Pons (tissue), 1 donor: ENCODE measurements at places on chromosomes 16 and 17.

- DNase-seq = no peak
These were observed 10.3 kb downstream of the ANKRD13B start for GRCh38 chr17:29603109-29603674.

DNA sequence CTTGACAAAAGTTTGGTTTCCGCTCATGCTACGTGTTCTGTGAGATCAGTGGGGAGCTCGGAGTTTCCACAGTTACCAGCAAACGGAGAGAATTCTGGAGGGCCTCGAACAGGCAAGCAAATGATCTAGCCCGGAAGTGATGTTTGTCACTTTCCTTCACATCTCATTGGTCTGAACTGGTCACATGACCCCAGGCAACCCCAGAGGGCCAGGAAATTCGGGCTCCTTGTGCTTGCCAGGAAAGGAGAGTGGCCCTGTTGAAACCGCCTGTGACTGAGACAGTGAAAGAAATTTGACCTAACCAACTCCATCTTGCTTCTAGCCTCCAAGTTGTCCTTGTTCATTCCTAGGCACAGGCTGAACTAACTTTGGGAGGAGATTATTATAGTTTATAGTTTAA is 23.0 kb downstream of the SPPL2C start:
- DNase-seq = no peak

DNA sequence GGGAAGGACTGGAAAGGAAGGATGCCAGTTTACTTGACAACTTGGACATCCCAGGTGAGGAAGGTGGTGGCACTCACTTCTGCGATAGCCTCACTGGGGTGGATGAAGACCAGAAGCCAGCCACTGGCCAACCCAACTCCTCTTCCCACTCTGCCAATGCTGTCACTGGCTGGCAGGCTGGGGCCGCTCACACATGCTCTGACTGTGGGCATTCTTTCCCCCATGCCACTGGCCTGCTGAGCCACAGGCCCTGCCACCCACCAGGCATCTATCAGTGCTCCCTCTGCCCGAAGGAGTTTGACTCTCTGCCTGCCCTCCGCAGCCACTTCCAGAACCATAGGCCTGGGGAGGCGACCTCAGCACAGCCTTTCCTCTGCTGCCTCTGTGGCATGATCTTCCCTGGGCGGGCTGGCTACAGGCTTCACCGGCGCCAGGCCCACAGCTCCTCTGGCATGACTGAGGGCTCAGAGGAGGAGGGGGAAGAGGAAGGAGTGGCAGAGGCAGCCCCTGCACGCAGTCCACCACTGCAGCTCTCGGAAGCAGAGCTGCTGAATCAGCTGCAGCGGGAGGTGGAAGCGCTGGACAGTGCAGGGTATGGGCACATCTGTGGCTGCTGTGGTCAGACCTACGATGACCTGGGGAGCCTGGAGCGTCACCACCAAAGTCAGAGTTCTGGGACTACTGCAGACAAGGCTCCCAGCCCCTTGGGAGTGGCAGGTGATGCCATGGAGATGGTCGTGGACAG is 4.5 kb downstream of the ZNF646 start:
- DNase-seq = no peak

- no peak for DNase-seq
These were observed 69.6 kb upstream of the ZNF750 start for GRCh38 chr17:82909322-82909904.

- no peak for DNase-seq
These were observed 29.2 kb upstream of the BEAN1 start for GRCh38 chr16:66397736-66398433.

- no peak for DNase-seq
These were observed 12.0 kb downstream of the ARL4D start for GRCh38 chr17:43410557-43411368.

DNA sequence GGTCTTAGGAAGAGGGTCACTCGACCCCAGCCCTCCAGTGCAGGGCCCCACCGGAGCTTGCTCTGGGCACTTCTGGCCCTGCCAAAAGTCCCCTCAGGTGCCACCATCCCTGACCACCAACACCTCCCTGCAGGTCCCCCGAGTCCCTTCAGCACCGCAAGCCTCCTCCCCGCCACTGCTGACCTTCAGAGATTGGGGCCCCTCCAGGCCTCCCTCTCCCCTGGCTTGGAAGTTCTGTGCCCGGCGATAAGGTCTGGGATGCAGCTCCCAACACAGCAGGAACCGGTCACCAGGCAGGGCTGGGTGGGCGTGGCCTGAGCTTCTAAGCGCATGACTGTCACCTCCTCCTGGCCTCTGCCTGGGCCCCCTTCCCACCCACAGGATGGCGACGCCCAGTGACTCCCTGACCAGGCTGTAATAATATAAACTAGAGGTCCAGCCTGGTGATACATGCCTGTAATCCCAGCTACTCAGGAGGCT is 11.2 kb downstream of the PIEZO1 start:
- DNase-seq = no peak

GRCh38 chr17:49434821-49435670 is 20.4 kb upstream of the PHB1 start:
- peak; percentile 74 for DNase-seq

GRCh38 chr16:2691491-2692248 is 9.3 kb downstream of the KCTD5 start:
- DNase-seq = peak; percentile 46

DNA sequence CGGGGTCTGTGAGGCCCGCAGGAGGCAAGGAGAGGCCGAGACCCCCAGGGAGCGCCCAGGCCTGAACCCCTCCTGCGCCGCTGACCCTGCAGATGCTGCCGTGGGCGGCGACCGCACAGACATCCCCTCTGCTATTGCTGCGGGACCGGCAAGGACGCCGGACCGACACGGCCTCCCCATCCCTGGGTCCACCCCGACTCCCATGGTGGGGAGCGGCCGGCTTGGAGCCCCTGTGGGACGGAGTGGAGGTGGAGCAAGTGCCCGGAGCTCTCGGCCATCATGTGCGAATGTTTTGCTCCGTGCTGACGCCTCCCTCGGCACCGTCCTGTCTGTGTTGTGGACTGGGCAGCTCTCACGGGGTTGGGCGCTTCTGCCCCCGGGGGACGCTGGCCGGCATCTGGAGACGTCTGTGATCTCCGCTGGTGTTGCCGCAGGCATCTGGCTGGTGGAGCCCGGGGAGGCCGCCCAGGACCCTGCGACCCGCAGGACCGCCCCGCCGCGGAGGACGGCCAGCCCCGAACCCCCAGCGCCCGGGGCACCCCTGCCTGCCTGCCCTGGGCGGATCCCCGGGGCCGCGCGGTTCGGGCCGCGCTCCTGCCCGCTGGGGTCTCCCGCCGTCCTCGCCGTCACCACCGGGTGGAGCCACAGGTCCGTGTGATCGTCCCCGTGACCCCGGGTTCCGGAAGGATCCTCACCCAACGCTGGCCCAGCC is 12.8 kb upstream of the GNG13 start:
- DNase-seq = peak; percentile 29

GRCh38 chr17:77467521-77467920 is 326.8 kb downstream of the SEC14L1 start:
- DNase-seq = no peak

DNA sequence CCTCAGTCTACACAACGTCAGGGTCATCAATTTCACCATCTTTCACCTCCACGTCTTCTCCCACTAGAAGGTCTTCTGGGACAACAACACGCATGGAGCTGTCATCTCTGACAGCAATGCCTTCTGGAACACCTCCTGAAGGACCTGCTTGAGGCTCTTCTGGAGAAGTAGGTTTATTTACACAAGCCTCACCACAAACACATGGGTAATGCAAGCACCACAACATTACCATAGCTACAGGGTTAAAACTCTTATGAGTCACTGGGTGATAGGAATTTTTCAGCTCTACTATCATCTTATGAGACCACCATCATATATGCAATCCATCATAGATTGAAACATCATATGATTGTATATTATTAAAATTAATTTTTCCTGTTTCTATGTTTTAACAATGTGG is 215.4 kb downstream of the CHD9NB start:
- DNase-seq = no peak

GRCh38 chr16:54489225-54490111 is 202.9 kb upstream of the IRX3 start:
- DNase-seq = no peak

DNA sequence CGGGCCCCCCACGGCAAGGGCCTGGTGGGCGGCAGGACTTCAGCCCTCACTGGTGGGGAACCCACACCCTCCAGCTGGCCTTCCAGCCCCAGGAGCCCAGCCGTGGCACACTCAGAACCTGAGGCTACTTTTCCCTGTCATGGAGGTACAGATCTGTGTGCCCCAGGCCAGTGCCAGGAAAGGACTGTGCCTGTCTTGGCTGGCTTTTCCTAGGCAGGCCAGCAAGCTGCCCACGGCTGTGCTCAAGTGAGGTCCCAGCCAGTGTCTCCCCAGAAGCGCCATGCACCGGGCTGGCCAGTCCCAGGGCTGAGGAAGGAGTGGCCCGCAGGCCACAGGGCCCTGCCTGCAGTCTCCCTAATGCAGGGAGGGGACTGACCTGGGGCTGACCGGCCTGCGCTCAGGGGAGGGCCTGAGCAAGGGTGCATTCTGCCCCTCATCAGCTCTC is 16.6 kb downstream of the ENGASE start:
- no peak for DNase-seq

DNA sequence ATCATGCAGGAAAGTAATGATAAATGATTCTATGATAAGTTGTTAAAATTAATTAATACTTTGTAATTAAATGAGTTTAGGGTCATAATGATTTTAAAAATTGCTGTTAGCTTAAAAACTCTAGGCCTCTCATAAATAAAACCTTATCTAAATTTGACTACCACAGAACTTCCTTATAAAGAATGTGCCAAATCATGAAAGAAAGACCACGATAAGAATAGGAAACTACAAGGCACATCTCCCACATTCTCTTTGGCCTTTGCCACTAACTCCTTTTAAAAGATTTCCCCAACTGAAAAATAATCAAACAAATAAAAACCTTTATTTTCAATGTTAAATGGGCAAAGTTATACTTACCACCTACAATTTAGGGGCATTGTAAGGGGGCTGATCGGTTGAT is 164.6 kb upstream of the C17orf78 start:
- no peak for DNase-seq

- DNase-seq = no peak
These were observed 220.6 kb downstream of the FTO start for GRCh38 chr16:53924331-53925106.

DNA sequence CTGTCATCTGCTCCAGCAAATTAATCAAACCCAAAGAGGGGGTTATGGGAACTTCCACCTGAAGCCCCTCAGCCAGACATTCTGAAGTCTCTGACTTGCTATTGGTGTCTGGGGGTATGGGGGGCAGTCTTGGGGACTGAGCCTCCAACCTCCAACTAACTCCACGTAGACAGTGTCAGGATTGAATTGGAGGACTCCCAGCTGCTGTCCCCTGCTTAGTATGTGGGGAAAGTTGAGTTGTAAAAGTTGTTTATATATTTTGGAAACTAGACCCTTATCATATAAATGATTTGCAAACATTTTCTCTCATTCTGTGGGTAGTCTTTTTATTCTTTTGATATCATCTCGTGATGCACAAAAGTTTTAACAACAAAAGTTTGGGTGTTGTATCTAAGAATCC is 689.2 kb downstream of the WWOX start:
- no peak for DNase-seq

DNA sequence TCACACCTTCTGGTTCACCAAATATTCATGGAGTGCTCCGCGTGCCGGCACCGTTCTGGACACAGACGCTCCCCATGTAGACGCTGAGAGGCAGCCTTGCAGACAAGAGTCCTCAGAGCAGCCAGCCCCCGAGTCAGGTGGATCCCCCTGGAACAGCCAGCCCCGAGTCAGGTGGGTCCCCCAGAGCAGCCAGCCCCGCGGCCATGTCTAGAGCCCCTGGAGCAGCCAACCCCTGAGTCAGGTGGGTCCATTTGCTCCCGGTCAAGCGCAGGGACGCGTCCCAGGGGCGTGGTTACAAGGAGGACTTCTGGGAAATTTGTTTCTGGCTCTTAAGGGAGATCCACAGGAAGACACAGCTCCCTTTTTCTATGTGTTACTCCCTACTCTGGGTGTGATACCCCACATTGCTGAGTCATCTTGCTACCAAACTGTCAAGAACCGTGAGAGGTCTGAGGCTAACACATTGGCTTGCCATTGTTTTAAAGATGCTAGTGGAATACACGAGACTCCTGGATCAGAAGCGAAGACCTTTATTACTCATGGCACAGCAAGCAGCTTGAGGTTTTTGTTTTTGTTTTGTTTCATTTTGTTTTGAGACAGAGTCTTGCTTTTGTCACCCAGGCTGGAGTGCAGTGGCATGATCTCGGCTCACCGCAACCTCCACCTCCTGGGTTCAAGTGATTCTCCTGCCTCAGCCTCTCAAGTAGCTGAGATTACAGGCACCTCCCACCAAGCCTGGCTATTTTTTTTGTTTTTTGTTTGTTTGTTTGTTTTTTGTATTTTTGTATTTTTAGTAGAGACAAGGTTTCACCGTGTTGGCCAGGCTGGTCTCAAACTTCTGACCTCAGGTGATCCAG is 43.3 kb upstream of the CBFA2T3 start:
- no peak for DNase-seq

- no peak for DNase-seq
These were observed 26.7 kb upstream of the ERN1 start for GRCh38 chr17:64156670-64157069.
